ENCODE measurements at places on chromosomes 3 and 15.

- no peak for DNase-seq
- no peaks in the 10 kb centered on the region for H3K4me1 ChIP-seq
- peaks cover 59% of the 10 kb centered on the region for H3K36me3 ChIP-seq
- H3K27me3 ChIP-seq, result no peaks in the 10 kb centered on the region
- no peak overlapping the region for H3K4me3 ChIP-seq
Measured at GRCh38 chr3:106530367-106530766, 661.6 kb upstream of the CBLB start.

DNA sequence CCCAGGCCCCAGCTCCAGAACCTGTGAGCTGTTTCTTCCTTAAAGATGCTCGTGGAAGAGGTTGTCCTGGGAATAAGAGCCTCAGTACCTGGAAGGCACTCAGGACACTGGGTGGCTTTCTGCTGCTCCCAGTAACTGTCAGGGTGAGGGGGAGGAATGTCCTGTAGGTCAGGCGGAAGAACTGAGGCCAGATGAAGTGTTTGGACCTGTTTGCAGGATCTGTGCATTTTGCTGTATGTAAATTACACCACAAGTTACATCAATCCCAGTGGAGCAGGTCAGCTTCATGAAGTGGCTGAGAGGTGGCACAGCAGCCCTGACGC, 27.1 kb downstream of the HDAC11 start:
- no peak overlapping the region for H3K4me3 ChIP-seq
- DNase-seq, result no peak
- H3K27me3 ChIP-seq, result no peaks in the 10 kb centered on the region
- no peak overlapping the region for H3K27ac ChIP-seq

DNA sequence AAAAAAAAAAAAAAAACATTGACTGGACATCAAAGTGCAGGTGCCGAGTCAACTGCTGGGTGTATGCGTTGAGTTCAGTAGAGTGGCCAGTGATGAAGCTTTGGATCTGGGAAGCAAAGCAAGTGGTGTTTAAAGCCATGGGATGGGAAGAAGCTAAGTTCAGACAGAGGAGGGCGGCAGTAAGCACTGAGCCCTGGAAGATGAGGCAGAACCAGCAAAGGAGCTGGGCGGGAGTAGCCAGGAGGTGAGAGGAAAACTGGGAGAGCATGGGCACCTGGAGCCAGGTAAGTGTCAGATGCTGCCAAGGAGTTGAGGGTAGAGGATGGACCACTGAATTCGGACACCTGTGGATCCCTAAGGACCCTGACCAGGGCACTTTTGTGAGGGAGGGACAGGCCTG, 11.4 kb upstream of the GNAI2 start:
- H3K27ac ChIP-seq, result no peak overlapping the region
- no peaks in the 10 kb centered on the region for H3K36me3 ChIP-seq
- no peak for DNase-seq
- H3K27me3 ChIP-seq, result no peaks in the 10 kb centered on the region

GRCh38 chr3:119810018-119810435, 28.1 kb downstream of the NR1I2 start:
- H3K4me1 ChIP-seq, result no peaks in the 10 kb centered on the region
- H3K27ac ChIP-seq, result no peak overlapping the region
- H3K36me3 ChIP-seq, result no peaks in the 10 kb centered on the region
- H3K4me3 ChIP-seq, result no peak overlapping the region
- DNase-seq, result peak; percentile 43
- 0 out of 2 replicates have a peak, but pooled peaks cover 3% of the 10 kb centered on the region for H3K27me3 ChIP-seq

DNA sequence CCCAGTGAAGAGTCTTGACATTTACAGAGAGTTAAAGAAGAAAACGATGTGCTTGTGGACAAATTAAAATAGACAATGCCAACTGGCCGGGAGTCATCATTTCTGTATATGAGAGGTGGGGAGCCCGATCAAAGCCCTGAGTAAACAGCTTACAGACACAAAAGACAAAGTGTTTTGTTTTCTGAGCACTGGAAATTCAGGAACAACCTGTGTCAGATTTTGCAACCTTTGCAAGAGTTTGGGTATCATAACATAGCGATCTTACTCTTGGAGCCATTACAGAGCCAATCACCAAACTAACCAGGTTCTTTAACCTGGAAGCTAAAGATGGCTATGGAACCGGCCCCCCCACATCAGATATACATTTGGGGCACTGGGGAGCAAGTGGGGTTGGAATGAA, 101.9 kb upstream of the LRIG1 start:
- no peak overlapping the region for H3K4me3 ChIP-seq
- H3K36me3 ChIP-seq, result no peaks in the 10 kb centered on the region
- no peaks in the 10 kb centered on the region for H3K27me3 ChIP-seq
- no peak overlapping the region for H3K27ac ChIP-seq

DNA sequence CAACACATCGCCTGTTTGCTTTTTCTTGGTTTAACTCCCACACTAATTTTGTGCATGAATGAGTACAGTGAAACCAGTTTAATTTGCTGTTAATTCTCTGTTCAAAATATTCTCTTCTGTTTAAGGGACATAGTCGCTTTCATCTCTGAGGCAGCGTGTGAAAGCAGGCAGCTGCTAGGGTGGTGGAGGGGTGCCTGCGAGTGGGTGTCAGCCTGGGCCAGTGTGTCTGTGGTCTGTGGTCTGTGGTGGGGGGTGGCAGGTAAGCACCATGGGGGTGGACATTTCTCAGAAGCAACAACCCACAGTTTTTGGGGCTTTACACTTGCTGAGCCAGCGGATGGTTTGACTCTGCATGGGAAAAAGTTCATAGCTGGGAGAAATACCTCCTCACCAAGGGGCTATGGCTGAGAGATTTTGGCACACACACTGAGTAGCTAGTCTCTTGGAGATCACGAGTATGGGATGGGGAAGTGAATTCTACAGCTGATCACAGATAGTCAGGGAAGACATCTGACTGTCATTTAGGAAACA, 109.2 kb downstream of the EPHB1 start:
- no peaks in the 10 kb centered on the region for H3K4me1 ChIP-seq
- no peak overlapping the region for H3K27ac ChIP-seq
- H3K4me3 ChIP-seq, result no peak overlapping the region
- DNase-seq, result no peak
- no peaks in the 10 kb centered on the region for H3K36me3 ChIP-seq
- H3K27me3 ChIP-seq, result no peaks in the 10 kb centered on the region

DNA sequence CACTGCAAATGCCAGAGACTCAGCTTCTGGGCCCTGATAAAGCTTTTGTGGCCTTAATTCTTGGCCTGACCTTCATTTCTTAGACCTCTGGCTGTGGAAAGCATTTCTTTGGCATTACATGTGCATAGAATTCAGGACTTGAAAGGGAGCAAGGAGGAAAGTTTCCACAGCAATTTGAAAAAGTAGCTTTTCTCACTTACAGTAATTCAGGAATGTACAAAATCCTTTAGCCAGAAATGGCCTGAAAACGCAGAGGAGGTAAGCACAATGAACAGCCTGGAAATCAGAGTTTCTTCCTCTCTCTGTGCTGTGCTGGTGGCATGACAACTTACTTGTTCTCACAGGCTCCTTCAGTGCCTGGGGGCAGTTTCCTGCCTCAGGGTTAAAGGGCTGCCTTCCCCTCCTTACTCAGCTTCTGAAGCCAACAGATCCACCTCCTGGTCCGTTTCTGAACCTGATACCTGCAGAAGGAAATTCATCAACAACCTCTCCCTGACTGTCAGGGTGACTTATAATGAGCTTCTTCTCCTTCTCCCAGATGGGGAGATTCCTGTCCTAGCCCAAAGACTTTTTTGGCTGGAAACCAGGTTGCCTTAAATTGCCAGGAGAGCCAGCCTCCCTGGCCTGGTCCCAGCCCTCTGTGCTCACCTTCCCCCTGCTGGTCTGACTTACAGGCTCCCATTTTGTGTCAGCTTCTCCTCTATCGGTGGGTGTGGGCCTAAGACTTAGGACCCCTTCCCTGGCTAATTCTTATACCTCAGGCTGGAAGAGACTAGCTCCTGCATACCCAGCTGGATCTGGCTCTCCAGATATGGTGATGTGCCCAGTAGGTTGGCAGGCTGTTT, 102.3 kb downstream of the MYRIP start:
- no peaks in the 10 kb centered on the region for H3K4me1 ChIP-seq
- H3K4me3 ChIP-seq, result no peak overlapping the region
- H3K27ac ChIP-seq, result no peak overlapping the region
- H3K36me3 ChIP-seq, result no peaks in the 10 kb centered on the region
- peak; percentile 66 for DNase-seq

DNA sequence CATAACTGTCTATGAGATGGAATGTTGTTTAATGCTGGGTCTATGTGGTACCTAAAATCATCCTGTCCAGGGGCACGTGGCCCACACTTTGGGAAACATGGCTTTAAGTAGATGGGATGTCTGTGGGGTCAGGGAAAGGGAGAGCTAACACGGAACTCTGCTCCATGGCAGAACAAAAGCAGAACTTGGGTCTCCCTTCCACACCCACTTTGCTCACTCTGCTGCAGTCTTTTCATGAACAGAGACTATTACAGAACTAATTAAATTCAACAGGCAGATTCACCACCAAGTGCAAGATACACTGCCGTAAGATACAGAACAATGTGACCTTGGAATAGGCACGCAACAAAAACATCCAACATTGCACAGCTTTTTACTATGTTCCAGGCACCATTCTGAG, 28.2 kb downstream of the POPDC2 start:
- H3K4me1 ChIP-seq, result no peaks in the 10 kb centered on the region
- no peaks in the 10 kb centered on the region for H3K36me3 ChIP-seq
- H3K4me3 ChIP-seq, result no peak overlapping the region

GRCh38 chr15:55434989-55435825, 26.9 kb downstream of the PIERCE2 start:
- no peak overlapping the region for H3K27ac ChIP-seq
- H3K4me3 ChIP-seq, result no peak overlapping the region
- no peaks in the 10 kb centered on the region for H3K4me1 ChIP-seq
- no peak for DNase-seq
- no peaks in the 10 kb centered on the region for H3K36me3 ChIP-seq

DNA sequence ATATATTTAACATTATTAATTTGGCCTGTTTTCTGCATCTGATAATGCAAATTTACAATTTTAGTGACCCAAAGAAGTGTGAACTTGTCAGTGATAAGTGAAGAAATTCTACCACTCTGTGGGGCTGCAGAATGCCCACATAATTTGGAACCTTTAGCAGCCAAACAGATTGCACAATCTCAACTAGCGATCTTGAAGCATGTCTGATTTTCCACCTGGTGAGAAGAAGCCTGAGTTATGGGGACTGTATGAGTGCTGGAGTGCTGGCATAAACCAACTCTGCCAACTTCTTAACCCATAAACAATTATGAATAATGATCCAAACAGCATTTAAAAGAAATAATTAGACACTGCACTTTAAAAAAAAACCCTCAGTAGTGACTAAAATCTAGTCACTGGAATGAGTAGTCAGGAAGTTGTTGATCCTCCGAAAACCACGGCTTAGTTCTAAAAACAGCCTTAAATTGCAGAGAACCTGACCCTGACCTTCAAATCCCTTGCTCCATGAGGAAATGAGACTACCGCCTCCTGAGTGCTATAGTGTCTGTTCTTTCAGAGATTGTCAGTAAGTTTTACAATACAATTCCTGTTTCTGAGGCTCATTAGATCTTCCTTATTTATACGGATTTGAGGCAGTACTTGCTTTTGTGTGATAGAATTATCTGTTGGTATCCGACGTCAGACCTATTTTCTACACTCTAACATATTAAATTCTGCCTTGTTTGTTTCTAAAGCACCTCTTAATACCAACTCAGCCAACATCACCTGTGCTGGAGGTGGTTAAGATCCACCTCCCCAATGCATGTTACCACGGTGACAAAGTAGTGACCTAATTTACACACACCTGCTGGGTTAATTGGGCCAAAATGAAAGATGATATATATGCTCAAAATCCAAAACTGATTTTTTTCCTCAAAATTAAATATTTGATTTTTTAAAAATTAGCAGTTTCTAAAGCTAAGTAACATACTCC, 267.7 kb downstream of the ZBTB20 start:
- DNase-seq, result no peak
- no peak overlapping the region for H3K4me3 ChIP-seq
- H3K36me3 ChIP-seq, result no peaks in the 10 kb centered on the region
- no peak overlapping the region for H3K27ac ChIP-seq
- H3K4me1 ChIP-seq, result no peaks in the 10 kb centered on the region
- no peaks in the 10 kb centered on the region for H3K27me3 ChIP-seq

GRCh38 chr15:88657326-88658069, 18.7 kb downstream of the ISG20 start:
- no peak overlapping the region for H3K27ac ChIP-seq
- no peaks in the 10 kb centered on the region for H3K27me3 ChIP-seq
- H3K4me3 ChIP-seq, result no peak overlapping the region
- DNase-seq, result peak; percentile 64

GRCh38 chr15:89740137-89740536, 10.9 kb downstream of the MESP1 start:
- H3K36me3 ChIP-seq, result no peaks in the 10 kb centered on the region
- no peaks in the 10 kb centered on the region for H3K4me1 ChIP-seq
- DNase-seq, result peak; percentile 85
- H3K27ac ChIP-seq, result no peak overlapping the region
- no peak overlapping the region for H3K4me3 ChIP-seq

DNA sequence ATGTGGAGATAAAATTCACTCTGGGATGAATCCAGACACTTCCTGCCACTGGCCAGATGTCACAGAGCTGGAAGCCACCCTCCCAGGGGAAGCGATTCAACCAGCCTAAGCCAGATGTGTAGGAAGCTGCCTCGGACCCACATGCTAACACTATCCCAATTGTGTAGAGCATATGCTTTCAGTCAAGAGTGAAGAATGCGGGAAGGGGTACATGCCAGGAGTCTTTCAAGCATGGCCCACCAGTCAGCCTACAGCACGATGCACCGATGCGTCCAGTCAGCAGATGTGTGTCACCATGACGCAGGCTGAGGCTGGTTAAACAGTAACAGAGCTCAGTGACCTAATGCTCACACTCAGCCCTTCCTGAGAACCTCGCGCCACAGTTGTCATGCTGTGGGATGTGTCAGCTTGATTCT, 38.8 kb upstream of the BNC1 start:
- DNase-seq, result no peak
- H3K27ac ChIP-seq, result no peak overlapping the region
- no peaks in the 10 kb centered on the region for H3K4me1 ChIP-seq
- no peaks in the 10 kb centered on the region for H3K27me3 ChIP-seq
- H3K4me3 ChIP-seq, result no peak overlapping the region

DNA sequence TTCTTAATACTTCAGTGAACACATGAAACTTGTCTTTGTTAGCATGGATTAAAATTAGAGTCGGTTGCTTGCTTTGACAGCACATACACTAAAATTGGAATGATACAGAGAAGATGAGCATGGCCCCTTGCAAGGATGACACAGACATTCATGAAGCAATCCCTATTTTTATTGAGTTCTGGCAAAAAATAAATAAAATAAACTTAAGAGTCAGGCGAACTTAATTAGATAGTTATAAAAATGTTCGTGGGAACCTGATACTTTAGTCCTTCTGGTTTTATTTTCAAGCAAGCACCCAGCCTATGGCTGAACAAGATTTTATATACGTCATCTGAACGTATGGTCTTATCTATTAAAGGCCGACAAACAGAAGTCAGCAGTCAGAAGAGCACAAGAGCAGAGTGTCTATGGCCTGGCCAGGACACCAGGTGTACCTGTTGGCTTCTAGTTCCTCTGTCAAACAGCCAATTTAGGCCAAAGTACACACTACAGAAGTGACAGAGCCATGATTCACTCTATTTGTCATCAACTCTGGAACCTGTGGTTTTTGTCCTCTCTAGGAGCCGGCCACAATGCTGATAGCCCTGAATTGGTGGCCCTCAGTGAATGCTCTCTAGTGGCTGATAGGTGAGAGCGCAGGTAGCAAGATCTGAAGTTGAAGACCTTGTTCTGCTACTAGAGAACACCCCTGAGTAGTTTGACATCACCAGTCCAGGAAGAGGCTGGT, 64.3 kb downstream of the LEO1 start:
- H3K27ac ChIP-seq, result no peak overlapping the region
- no peaks in the 10 kb centered on the region for H3K27me3 ChIP-seq
- H3K4me3 ChIP-seq, result no peak overlapping the region
